Hair follicle dermal papilla cell (primary cell): ENCODE measurements at places on chromosomes 6 and 20. TPM values are rescaled to one million over a fixed set of nuclear protein-coding genes. Genes with fewer than 3 reads are reported as not detected.

SLC13A3 gene
- 2.3 and 2.4 TPM in 2 replicates for total RNA-seq

LST1 gene
- total RNA-seq: not detected in 2 replicates

DPM1 gene
- total RNA-seq: 32.3 and 43.2 TPM in 2 replicates

SLC22A7 gene
- not detected in 2 replicates for total RNA-seq

FRK gene
- 1.6 and 1.9 TPM in 2 replicates for total RNA-seq

TPX2 gene
- total RNA-seq: 11.2 and 12.3 TPM in 2 replicates

TCP11 gene
- total RNA-seq: 0.49 and 1.1 TPM in 2 replicates

SAPCD1 gene
- 0.61 TPM in 1 of 2 replicates, not detected in the other for total RNA-seq

C20orf96 gene
- 2.1 and 2.9 TPM in 2 replicates for total RNA-seq

TMEM217 gene
- 0.32 and 1.3 TPM in 2 replicates for total RNA-seq

ANKRD66 gene
- not detected in 2 replicates for total RNA-seq

CENPW gene
- 1.1 and 1.6 TPM in 2 replicates for total RNA-seq

MTFR2 gene
- 0.49 and 0.73 TPM in 2 replicates for total RNA-seq

EPM2A gene
- 8.5 and 13.3 TPM in 2 replicates for total RNA-seq

CGA gene
- total RNA-seq: not detected in 2 replicates

KIF6 gene
- total RNA-seq: 3.7 and 3.9 TPM in 2 replicates

WFDC5 gene
- total RNA-seq: not detected in 2 replicates

ADGRF5 gene
- under 0.01 TPM in 2 replicates for total RNA-seq

FERMT1 gene
- total RNA-seq: 3.8 and 3.9 TPM in 2 replicates

CD24 gene
- total RNA-seq: 0.49 and 0.97 TPM in 2 replicates

TRMT6 gene
- total RNA-seq: 4.9 and 5.6 TPM in 2 replicates

RSPH9 gene
- total RNA-seq: 1.3 and 1.6 TPM in 2 replicates

FKBP1C gene
- 0.24 and 1.1 TPM in 2 replicates for total RNA-seq

UBE2C gene
- total RNA-seq: 2.3 and 4.5 TPM in 2 replicates

ARMH2 gene
- not detected in 2 replicates for total RNA-seq

DYNLT2 gene
- 0.61 and 0.65 TPM in 2 replicates for total RNA-seq

C2 gene
- 2.1 and 3.3 TPM in 2 replicates for total RNA-seq

NFKBIL1 gene
- 23.2 and 33.2 TPM in 2 replicates for total RNA-seq

CLVS2 gene
- total RNA-seq: not detected in 2 replicates

CCM2L gene
- not detected in 2 replicates for total RNA-seq

FAM184A gene
- 0.32 and 0.36 TPM in 2 replicates for total RNA-seq

RAET1E gene
- total RNA-seq: 0.49 TPM in 1 of 2 replicates, not detected in the other

KCNS1 gene
- total RNA-seq: 5.3 and 5.5 TPM in 2 replicates

TINAG gene
- total RNA-seq: not detected in 2 replicates

SAYSD1 gene
- total RNA-seq: 22.6 and 25.0 TPM in 2 replicates

DUSP15 gene
- total RNA-seq: 2.1 TPM in 1 of 2 replicates, not detected in the other

EPB41L1 gene
- 18.5 TPM in 2 replicates for total RNA-seq

NR2E1 gene
- total RNA-seq: not detected in 2 replicates

BPIFB1 gene
- not detected in 2 replicates for total RNA-seq

POU3F2 gene
- total RNA-seq: not detected in 2 replicates

ADTRP gene
- total RNA-seq: 0.36 and 0.81 TPM in 2 replicates

LY6G6C gene
- total RNA-seq: not detected in 2 replicates

GRM4 gene
- total RNA-seq: not detected in 2 replicates

MROH8 gene
- 1.6 and 2.8 TPM in 2 replicates for total RNA-seq

RAD21L1 gene
- total RNA-seq: 0.32 TPM in 1 of 2 replicates, not detected in the other

DNAH8 gene
- total RNA-seq: under 0.01 TPM in 1 of 2 replicates, not detected in the other

TDRD6 gene
- total RNA-seq: 0.12 and 0.16 TPM in 2 replicates

SFTA2 gene
- total RNA-seq: not detected in 2 replicates

GPX5 gene
- not detected in 2 replicates for total RNA-seq

TMEM170B gene
- total RNA-seq: 1.5 and 2.3 TPM in 2 replicates

BPIFB4 gene
- not detected in 2 replicates for total RNA-seq

QRSL1 gene
- total RNA-seq: 9.8 and 12.3 TPM in 2 replicates

RBBP9 gene
- total RNA-seq: 18.1 and 20.0 TPM in 2 replicates

C6orf132 gene
- 1.5 and 2.6 TPM in 2 replicates for total RNA-seq

ISM1 gene
- 3.2 and 3.4 TPM in 2 replicates for total RNA-seq

ENPP3 gene
- total RNA-seq: 0.12 TPM in 1 of 2 replicates, not detected in the other

SLC16A10 gene
- total RNA-seq: 0.81 TPM in 1 of 2 replicates, not detected in the other
